Chondrocyte (in vitro differentiated cells): ENCODE measurements at places on chromosomes 1 and 21. TPM values are rescaled to one million over a fixed set of nuclear protein-coding genes. Genes with fewer than 3 reads are reported as not detected.

DNA sequence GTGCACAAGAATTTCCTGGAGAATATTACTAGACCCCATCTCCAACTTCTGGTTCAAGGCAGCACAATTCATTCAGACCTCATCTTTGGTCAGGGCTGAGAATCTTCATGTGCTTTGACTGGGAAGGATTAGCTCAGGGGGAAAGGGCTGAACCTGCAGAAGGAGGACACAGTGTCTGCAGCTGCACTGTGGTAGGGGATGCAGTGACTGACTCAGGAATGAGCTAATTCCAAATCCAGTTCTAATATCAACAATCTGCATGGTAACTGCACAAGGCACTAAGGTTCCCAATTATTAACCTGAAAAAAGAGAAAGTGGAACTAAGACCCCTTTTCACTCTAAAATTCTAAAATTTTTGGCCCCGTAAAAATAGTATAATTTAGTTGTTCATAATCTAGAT, 31.6 kb downstream of the TTLL7 start:
- DNase-seq, result no peak

GRCh38 chr1:15218287-15219279, 28.4 kb upstream of the FHAD1 start:
- DNase-seq, result no peak

DNA sequence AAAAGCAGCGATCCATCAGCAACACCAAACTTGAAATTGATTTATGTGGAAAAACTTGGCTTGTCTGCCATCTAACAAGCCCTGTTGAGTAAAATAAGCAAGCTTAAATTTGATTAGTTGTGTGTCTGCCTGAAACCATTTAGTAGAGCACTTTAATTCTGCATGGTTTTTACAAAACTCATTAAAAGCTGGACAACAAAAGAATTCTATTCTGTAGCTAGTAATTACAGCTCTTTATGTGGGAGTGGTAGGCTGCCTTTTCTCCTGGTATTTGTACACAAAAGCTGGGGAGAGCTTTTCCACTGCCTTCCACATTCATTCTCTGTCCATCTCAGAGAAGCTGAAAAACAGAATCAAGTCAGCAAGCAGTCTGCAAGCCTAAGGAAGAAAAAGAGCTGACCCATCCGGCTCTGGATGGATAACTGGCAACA, 1.7 kb downstream of the ETS2 start:
- no peak for DNase-seq

DNA sequence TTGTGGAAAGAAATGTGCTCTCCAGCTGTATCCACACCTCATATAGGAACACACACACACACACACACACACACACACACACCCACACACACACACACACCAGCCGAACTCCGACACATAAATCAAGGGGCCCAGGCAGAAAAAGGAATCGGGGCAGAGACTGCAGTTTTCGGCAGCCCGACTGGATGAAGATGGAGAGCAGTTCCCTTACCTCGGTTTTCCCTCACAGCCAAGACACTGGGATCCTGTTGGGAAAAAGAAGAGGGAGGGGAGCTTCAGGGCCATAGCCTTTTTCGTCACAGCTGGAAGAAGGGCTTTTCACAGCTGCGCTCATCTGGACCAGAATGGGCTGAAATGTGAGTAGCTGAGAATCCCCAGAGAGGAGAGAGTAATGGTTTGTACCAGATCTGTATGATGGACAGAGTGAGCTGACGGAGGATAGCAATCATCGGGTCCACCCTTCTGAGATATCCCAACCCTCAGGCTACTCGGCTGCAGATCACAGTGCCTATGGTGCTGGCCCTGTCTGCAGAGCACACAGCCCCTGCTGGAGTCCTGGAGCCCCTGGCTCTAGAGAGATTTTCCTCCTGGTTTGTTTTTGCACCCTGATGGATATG, 37.7 kb downstream of the PIK3C2B start:
- peak; percentile 44 for DNase-seq

The HRNR gene
- total RNA-seq, result not detected in 3 replicates

The PIGM gene
- total RNA-seq, result 5.7 to 6.9 TPM (median 6.5 TPM) in 3 replicates

GRCh38 chr1:53395671-53396215, 63.5 kb upstream of the DMRTB1 start:
- no peak for DNase-seq

GRCh38 chr1:151344291-151344690, 2.8 kb downstream of the RFX5 start:
- no peak for DNase-seq

DNA sequence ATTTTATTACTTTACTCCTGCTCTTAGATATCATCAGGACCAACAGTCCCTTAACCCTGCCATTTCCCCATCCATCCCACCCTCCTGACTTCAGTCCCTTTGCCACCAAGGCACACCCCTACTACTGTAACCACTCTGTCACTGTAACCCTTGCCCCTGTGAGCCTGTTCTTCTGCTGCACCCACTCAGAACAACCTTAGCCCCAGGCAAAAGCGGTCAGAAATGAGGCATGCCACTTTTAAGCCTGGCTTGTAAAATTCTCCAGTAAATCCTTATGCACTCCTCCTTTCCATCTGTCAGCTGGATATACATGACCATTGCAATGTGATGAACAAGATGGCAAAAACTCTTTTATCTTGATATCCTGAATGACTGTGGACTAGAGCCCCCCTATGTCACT, 555.0 kb upstream of the PLXNA2 start:
- no peak for DNase-seq

DNA sequence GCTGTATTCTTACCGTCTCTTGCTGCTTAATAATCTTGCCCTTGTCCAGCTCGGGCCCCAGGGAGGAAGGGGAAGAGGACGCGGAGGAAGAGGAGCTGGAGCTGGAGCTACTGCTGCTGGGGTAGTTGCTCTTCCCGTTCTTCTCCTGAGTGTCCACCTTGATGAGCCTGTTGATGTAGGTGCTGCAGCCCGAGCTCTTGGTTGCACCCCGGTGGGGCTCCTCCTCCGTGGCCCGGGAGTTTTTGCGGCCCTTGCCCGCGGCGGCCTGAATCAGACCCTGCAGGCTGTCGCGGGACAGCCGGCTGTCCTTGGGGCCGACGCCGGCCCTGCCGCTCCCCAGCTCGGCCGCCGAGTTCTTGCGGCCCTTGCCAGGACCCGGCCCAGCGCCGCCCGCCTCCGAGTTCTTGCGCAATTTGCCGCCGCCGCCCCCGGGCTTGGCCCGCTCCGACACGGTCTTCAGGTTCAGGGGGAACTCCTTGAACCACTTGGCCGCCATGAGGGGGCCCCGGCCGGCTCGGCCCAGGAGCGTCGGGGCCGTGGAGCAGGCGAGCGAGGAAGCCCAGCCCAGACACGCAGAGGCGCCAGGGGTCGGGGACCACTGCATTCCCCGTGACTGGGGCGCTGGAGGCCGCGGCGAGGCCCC, 475 bp upstream of the TDRD10 start:
- no peak for DNase-seq

- DNase-seq, result no peak
Observed at GRCh38 chr1:171901245-171901644, 59.9 kb downstream of the DNM3 start.

The RPE65 gene
- not detected in 3 replicates for total RNA-seq

The ATP1A2 gene
- 1.3 to 3.9 TPM (median 2.9 TPM) in 3 replicates for total RNA-seq

DNA sequence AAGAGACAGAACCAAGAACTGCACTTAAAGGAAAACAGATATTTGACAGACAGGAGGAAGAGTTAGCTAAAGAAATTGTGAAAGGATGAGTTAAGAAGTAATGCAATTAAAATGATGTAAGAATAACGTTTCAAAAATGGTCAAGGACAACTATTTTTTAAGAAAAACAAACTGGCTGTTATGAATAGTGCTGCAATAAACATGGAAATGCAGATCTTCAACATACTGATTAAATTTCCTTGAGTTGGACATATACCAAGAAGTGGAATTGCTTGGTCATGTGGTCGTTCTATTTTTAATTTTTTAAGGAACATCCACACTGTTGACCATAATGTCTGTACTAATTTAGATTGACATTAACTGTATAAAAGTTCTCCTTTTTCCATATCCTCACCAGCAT, 23.1 kb upstream of the PHTF1 start:
- no peak for DNase-seq

The SIPA1L2 gene
- total RNA-seq, result 8.9 to 9.5 TPM (median 9.0 TPM) in 3 replicates

DNA sequence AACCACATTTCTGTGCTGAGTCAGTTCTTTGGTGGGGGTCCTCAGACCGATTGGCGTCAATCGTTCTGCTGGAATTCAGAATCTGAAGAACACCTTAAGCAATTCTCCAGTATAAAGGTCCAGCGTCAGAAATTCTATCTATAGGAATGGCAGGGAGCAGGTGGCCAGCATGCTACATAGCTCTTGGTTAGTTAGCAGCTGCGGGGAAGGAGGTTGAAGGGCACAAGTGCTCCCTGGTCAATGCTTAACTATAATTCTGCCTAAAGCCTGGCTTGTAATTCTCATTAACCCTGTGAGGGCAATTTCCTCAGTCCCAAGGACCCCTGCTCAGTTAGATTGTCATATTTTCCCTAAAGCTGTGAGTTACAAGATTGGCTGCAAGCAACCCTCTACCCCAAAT, 54.3 kb upstream of the GALNT2 start:
- DNase-seq, result no peak
